ENCODE measurements at places on chromosomes 2 and 18.

- no peak for DNase-seq
Measured at GRCh38 chr2:16162491-16163040, 222.2 kb downstream of the MYCN start.

GRCh38 chr18:61616111-61616610 is 276.6 kb downstream of the RNF152 start:
- no peak for DNase-seq

GRCh38 chr2:12261986-12262680 is 454.6 kb upstream of the TRIB2 start:
- DNase-seq = no peak

GRCh38 chr2:229249536-229249935 is 21.6 kb downstream of the PID1 start:
- no peak for DNase-seq

- DNase-seq = no peak
Measured at GRCh38 chr2:217063238-217063755, 203.4 kb upstream of the TNP1 start.

GRCh38 chr2:161870401-161870930 is 203.5 kb downstream of the DPP4 start:
- DNase-seq = no peak

GRCh38 chr2:220353897-220354296 is 726.5 kb downstream of the SLC4A3 start:
- DNase-seq = no peak

- no peak for DNase-seq
Measured at GRCh38 chr2:30321466-30321865, 90.1 kb downstream of the LBH start.

DNA sequence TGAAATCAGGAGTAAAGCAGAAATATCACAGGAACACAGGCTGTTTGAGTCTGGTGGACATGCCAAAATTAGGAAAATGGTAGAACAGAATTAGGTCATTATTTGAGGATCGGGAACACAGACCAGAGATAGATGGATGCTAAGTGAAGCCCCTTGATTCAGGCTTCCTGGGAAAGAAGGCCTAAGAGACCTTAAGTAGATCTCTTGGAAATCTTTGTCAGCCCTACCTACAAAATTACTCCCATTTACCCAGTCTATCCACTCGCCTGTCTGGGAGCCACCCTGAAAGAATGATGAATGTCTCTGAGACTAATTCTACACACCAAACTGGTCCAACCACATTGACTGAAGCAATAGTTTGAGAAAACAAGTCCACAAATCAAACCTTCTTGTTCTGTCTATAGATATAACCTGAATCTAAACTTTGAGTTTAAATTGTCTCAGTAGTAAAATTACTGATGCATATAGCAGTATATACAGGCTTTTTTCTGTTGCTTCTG is 36.6 kb upstream of the TANK start:
- no peak for DNase-seq

- DNase-seq = no peak
Measured at GRCh38 chr2:144152817-144153271, 367.1 kb downstream of the ZEB2 start.

- DNase-seq = no peak
Measured at GRCh38 chr2:397521-397920, 109.6 kb upstream of the ALKAL2 start.

GRCh38 chr2:70797506-70797905 is 7.1 kb upstream of the FIGLA start:
- DNase-seq = no peak

GRCh38 chr18:57819671-57820460 is 16.8 kb upstream of the ATP8B1 start:
- no peak for DNase-seq

DNA sequence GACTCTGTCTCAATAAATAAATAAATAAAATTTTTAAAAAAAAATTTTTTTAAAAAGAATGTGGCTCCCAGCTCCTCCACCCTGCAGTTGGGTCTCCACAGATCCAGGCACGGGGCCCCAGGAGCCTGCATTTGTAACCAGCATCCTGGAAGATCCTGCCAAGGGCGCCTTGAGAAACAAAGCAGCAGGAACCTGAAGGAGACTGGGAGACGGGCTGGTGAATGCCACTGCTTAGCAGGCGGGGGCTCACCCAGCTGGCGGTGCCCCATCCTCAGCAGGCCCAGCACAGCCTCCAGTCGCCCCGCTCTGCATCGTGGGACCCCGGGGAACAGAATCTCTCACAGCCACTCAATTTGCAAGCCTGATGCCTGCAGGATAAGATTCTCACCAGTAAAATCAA is 187.5 kb upstream of the SALL3 start:
- DNase-seq = no peak

- no peak for DNase-seq
Measured at GRCh38 chr2:69525261-69525660, 88.0 kb upstream of the NFU1 start.

DNA sequence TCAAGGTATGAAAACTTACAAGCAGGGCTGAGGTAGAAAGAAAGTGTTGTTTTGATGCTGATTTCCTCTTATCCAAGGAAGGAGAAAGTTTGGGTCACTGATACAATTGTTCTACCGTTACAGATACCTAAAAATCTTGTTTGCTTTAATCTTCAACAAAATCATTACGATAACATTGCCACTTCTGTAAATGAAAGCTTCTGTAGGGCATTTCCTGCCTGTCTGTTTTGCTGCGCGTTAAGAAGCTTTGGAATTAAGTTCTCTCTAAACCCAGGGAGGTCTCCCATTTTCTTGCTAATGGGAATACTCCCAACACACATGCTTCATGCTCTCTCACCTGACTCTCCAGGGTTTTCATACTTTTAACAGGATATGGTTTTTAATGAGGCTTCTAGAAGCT is 258.5 kb downstream of the PTGR3 start:
- DNase-seq = no peak

- no peak for DNase-seq
Measured at GRCh38 chr2:154392256-154392655, 306.2 kb upstream of the KCNJ3 start.

DNA sequence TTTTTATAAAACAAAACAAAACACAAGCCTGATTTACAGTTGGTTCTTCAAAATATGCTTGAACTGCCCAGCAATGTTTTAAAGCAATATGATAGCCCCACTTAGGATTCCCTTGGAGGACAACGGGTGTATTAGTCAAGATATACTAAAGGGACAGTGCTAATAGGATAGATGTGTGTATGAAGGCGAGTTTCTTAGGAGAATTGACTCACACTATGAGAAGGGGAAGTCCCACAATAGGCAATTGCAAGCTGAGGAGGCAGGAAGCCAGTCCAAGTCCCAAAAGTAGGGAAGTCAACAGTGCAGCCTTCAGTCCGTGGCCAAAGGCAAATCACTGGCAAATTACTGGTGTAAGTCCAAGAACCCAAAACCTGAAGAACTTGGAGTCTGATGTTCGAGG is 167.9 kb downstream of the CBLN2 start:
- no peak for DNase-seq

DNA sequence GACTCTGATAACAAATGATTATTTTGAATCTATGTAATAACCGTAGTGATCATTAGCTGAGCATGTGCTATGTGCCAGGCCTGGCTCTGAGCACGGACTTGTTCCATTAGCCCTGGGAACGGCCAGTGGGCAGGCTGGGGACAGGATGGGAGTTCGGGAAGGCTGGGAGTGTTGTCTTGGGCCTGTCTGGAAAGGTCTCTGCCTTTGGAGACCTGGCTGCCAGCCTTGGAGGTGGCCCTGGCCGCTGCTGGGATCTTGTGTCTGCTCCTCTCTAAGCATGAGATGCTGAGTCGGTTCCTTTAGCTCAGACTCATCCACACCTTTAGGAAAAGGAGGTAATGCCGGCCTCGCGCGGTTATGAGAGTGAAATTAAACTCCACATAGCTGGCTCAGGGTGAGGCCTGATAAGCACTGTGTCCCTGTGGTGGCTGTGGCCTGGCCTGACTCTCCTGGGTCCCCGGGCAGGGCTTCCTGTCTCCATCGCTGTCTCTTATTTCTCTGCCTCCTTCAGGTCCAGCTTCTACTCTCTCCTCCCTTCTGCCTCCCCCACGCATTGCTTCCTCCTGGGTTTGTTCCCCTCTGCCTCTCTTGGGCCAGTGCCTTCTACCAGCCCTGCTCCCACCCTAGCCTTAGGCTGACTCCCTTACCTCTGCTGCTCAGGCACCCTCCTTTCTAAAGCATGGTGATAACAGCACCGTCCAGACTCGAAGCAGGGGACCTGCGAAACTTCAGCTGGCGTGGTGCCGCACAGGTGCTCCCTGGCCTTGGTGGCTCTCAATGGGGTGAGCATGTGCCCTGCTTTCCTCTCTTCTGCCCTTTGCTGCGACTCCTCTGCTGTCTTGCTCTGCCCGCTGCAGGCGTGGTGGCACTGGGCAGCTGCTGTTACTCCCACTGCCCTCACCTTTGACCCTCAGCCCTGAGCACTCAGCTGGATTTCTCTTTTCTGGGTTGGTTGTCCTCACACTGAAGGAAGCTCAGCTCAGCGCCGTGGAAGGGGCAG is 41.8 kb downstream of the NCK2 start:
- no peak for DNase-seq

DNA sequence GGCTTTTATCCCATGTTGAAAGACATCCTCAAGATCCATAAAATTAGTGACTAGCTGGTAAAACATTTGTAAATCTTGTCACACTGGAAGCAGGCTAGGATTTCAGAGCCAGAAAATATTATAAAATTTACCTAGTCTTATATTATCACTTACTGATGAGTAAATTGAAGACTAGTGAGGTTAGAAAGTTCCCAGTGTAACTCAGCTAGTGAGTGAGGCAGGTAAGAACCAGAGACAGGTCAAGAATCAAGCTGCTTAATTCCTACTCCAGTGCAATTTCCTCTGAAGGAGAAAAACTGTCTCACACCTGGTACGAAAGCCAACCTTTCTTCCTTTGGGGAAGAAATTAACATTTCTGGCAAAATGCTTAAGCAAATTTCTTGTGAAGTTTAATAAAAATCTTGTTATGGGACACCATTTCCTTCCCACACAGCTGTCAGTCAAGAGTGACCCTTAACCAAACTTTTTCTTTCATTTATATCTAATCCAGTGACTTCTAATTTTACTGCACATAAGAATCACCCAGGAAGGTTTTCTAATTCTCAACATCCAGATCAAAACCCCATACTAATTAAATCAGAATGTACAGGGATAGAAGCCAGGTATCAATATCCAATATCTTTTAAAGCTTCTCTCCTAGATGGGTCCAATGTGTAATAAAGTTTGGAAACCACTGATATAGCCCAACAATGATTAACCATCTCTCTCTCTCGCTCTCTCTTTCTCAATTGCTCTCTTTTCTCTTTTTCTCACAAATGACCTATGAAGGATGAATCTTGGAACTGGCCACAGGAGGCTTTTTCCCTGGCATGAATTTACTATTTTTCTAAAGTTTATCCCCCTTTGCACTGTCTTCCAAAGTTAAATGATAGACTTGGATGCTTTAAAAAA is 264.3 kb upstream of the SLC39A10 start:
- DNase-seq = no peak

DNA sequence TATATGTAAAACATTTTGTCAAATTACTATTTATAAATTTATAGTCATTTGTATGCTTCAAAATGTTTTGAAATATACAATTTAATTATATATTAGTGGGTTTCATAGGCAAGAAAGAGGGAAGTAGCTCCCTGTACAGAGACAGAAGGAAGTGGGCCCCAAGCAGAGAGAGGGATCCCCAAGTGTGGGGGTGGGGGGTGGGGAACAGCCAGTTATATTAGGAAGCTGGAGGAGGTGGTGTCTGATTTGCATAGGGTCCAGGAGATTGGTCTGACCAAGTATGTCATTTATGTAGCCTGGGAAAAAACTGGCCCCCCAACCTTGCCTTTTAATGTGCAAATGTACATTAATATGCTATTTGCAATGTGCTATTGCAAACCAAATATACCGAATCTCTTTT is 76.5 kb upstream of the ZSWIM2 start:
- no peak for DNase-seq

- no peak for DNase-seq
Measured at GRCh38 chr2:239303711-239304532, 96.9 kb downstream of the HDAC4 start.

DNA sequence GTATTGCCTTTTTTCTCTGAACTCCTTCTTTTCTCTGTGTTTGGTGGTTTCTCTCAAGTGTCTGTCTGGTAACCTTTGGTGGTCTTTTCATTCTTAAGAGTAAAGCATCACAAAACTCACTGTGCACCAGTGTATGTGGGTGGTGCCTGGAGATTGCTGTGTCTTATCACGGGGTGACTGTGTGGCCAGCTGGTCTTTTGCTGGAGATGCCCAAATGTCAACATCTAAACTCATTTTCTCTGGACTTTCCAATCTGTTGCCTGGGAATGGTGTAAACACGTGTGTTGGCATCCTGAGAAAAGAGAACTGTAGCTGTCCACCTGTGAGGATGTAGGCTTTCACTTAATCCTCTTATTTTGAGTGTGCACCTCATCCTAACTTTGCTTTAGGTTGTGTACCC is 323.2 kb downstream of the AGPS start:
- DNase-seq = no peak

DNA sequence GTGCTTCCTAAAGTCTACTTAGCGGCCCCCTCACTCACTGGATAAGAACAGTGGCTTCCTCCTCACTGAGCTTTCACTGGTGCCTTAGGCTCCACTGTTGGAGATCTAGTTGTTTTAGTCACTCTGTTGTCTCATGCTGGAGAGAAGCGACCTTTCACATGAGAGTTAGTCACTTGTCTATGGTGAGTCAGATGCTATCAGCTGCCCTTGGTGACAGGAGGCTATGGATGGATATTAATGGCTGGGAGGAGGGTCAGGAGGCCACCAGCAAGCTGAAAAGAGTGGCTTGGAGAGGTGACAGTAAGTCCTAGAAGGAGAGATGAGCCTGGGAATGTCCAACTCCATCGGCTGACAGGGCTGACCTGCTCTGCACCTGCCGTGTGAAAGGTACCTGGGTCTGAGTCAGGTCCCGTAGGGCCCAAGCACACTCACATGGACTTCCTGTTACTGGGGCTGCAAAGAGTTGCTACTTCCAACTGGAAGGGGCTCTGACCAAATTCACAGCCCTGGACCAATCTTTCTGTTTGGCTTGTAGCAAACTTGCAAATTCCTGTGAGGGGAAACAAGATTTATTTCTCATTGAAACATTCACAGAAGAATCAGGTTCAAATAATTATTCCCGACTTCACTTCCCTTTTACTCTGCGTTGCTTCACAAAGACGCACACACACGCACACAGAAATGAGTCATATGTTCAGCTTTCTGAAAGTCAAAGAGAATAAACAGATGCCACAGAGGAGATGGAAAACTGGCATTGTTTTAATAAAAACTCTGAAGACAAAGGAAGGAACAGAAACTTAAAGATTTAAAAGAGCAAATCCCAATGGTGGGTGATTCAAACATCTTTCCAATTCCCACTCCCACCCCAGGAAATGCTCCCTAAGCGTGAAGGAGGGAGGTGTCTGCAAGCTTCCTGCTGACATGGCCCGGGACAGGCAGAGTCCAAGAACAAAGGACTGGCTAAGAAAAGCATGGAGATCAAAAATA is 203.5 kb upstream of the TWIST2 start:
- DNase-seq = no peak

DNA sequence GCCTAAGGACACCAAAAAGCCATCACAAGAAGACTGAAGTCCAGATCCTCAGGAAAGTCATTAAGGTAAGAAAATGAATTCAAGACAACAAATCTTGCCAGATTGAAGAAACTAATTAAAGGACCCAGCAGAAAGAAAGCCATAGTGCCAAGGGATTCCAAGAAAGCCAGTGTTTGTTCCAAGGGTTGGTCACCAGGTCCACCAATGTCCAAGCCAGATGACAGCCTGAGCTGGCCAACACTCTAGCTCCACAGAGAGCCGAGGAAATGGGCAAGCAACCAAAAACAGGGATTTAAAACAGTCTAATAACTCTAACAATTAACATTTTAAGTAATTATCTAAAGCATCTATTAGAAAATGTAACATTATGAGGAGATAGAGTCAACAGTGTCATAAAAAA is 49.2 kb downstream of the DNER start:
- DNase-seq = no peak

Data from stimulated activated CD4-positive, alpha-beta T cell treated with anti-CD3 and anti-CD28 coated beads, Interleukin-1b, Interleukin-23, amount 100 ng/mL, for 1 hour (primary cell).